ENCODE measurements at places on chromosomes 12 and 14.

DNA sequence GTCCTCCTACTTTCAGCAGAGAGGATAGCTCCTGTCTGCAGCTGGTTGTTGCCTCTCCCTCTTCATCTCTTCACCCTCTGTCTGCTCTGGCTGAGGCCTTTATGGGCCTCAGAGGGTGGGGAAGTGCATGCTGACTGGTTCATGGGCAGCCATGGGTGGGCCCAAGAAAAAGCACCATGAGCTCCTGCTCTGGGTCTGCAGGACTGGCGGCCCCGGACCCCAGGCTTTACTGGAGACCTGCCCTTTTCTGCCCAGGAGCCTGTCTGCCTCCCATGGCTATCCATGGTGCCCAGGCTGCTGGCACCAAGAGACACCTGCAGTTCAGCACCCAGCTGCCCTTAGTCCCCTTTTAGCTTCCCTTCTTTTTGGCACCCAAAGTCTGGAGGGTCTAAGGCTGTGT, 137.1 kb downstream of the PTPRR start:
- DNase-seq: no peak

GRCh38 chr14:99168330-99168729, 103.7 kb downstream of the BCL11B start:
- DNase-seq: no peak

DNA sequence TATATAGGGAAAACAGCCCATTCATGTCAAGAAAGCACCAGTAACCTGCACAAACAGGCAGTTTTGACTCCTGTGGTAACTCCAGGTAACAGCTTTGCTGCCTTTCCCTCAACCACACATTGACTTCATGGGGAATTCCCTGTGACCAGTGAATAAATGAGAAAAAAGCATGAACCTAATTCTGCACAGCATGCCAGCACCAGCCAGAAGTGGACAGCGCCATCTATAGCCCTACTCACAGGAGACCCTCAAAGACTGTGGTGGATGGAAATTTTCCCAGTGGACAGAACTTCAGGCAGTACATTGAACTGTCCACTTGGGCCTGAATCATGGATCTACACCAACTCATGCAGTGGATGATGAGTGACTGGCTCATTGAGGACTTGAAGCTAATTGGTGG, 152.1 kb downstream of the SLC8A3 start:
- no peak for DNase-seq

GRCh38 chr12:30546121-30546520, 149.5 kb downstream of the IPO8 start:
- no peak for DNase-seq

DNA sequence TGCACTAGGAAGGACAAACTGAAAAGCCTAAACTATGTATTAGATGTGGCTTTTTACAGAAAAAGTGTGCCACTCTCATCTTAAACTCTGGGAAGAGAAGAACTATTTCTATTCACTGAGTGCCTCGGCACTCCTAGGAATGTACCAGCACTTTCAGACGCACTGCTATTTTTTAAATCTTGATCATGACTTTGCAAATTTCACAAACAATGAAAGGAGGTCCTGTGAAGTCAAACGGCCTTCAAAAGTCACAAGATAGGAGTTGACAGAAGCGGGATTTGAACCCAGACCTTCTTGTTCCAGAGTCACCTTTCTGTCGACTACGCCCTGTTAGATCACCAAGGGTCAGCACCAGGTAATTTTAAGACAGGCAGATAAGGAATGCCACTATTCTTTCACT, 365.4 kb downstream of the VRK1 start:
- DNase-seq: no peak

- DNase-seq: peak; percentile 83
Observed at GRCh38 chr12:12467688-12468261, 94.9 kb downstream of the DUSP16 start.

GRCh38 chr14:36916668-36917067, 255.0 kb downstream of the PAX9 start:
- no peak for DNase-seq

DNA sequence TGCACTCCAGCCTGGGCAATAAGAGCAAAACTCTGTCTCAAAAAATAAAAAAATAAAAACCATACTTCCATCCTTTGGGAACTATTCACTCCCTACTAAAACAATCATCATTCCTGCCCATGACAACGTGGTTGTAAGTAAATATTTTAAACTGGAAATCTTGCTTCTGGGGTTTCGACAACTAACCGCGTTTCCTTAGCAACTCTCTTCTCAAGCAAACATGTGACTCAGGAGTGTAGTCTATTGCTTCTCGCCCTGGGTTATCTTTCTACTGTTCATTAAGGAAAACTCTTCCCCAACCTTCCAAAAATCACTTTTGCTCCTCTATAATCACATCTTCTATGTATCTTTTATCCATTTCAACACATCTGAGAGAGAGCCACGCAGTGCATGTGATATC, 21.8 kb downstream of the APPL2 start:
- DNase-seq: no peak

DNA sequence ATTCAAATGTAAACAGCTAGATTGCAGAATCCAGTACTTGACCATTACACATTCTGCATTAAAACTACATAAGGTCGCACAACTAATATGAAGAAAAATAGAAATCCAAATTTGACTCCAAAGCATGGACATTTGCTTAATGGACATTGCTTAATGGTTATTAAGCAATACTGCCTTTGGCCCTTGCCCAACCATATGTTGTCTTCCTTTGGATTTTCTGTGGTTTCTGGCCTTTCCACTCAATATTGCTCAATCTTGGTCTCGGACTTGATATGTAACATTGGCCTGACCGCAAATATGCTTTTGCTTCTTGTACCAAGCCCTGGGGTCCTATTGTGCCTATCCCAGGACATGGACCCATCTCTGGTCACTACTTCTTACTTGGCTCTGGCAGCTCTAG, 67.2 kb downstream of the PTPRR start:
- DNase-seq: no peak

- no peak for DNase-seq
Observed at GRCh38 chr12:53192531-53193021, 11.9 kb upstream of the CSAD start.

- no peak for DNase-seq
Observed at GRCh38 chr14:92690171-92691011, 58.0 kb downstream of the LGMN start.

GRCh38 chr12:6361834-6362233, 13.5 kb downstream of the SCNN1A start:
- no peak for DNase-seq

- DNase-seq: no peak
Observed at GRCh38 chr14:106276326-106277267, 750.2 kb downstream of the TMEM121 start.

GRCh38 chr14:52801014-52801712, 9.8 kb upstream of the GNPNAT1 start:
- DNase-seq: no peak

DNA sequence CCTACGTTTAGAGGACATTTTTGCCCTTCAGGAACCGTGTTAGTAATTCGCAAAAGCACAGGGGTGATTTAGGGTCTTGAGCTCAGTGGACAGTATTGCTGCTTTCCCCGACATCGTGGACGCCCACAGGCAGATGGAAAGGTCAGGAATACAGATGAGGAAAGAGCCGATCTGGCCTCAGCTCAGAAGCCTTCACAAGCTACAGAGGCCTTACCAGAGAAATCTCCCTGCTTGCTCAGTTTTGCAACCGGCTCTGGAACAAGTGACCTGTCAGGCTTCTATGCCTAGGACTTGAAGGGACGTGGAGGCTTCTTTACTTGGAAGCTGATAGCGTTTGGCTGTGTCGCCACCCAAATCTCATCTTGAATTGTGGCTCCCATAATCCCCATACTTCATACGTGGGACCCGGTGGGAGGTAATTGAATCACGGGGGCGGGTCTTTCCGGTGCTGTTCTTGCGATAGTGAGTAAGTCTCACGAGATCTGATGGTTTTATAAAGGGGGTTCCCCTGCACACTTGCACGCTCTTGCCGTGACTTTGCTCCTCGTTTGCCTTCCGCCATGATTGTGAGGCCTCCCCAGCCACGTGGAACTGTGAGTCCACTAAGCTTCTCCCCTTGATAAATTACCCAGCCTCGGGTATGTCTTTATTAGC, 332.5 kb downstream of the MED13L start:
- DNase-seq: no peak

GRCh38 chr14:36939265-36939664, 233.1 kb downstream of the SLC25A21 start:
- DNase-seq: no peak

DNA sequence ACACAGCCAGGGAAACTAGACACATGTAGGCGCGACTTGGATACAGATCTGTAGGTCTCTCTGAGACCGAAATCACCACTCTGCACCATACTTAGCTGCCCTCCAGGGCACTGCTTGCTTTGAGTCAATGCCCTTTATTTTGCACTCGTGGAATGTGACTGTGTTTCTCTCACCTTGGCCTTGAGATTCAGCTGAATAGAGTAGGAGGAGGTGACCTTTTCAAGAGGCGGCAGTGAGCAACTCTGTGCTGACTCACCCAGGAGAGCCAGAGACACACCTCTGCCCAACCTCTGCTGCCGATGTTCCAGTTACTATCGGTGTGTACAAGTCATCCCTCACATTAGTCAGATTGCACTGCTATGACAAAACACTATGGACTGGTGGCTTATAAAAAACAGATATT, 583.4 kb downstream of the VRK1 start:
- DNase-seq: no peak

DNA sequence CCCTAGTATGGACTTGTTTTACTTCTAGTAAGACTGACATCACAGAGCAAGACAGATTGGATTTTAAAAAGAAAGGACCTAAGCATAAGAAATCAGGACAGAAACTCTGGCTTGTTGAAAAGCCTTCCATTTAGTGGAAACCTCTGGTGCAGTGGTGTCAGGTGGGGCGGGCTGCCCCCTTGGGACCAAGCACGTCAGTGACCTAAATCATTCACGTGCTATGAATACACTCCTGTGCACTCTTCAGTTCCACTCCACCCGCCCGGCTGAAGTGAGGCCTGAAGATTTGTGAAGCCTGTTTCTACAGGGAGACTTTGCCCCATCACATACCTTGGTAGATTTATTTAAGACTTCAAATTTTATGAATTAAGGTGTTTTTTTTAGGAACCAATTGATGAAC, 58.2 kb upstream of the STRN3 start:
- no peak for DNase-seq

GRCh38 chr12:91854725-91855124, 290.9 kb downstream of the BTG1 start:
- no peak for DNase-seq

GRCh38 chr14:30225176-30225575, 297.5 kb upstream of the PRKD1 start:
- no peak for DNase-seq

GRCh38 chr14:52730709-52731111, 744 bp downstream of the STYX start:
- no peak for DNase-seq

- DNase-seq: no peak
Observed at GRCh38 chr12:132367071-132367851, 37.9 kb upstream of the GALNT9 start.

DNA sequence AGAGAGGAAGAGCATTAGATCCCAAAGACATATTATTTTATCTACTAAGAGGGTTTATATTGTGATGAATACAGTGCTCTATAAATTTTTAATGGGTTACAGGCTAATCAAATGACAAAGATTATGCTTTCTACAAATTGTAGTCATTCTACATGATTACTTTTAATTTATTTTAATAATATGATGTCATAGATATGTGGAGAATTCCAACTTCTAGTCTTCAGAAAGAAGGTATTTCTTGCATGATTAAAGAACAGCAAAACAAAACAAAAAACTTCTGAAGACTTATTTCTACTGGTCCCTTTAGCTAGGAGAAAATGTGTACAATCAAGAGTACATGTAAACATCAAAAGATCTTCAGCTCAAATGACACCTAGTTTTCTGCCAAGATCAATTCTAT, 71.5 kb upstream of the FOXG1 start:
- no peak for DNase-seq

- no peak for DNase-seq
Observed at GRCh38 chr12:92602930-92603623, 99.7 kb upstream of the PLEKHG7 start.

GRCh38 chr12:58720421-58720820, 199.9 kb downstream of the LRIG3 start:
- DNase-seq: no peak

DNA sequence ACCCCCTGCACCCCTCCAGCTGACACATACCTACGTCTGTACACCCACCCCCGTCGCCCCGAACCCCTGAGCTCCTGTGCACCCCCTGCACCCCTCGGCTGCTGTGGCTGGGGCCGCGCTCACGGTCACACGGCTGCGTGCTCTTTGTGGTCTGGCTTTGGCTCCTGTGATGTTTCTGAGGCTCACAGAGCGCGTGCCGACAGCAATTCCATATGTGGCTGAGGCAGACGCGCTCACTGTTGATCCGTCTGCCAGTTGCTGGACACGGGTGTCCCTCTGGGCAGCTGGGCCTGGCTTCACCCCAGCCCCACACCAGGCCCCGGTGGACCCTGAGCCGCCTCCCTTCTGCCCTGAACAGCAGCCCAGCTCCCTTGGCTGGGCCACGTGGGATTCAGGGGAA, 46.5 kb downstream of the LRCOL1 start:
- no peak for DNase-seq

- no peak for DNase-seq
Observed at GRCh38 chr12:74129702-74130101, 407.9 kb upstream of the ATXN7L3B start.

- DNase-seq: peak; percentile 53
Observed at GRCh38 chr14:24080888-24081738, 9.8 kb downstream of the CPNE6 start.

- no peak for DNase-seq
Observed at GRCh38 chr12:83321971-83322370, 635.3 kb downstream of the TMTC2 start.

GRCh38 chr14:21320913-21321312, 41.0 kb downstream of the RPGRIP1 start:
- DNase-seq: no peak

GRCh38 chr14:76962303-76962660, 66.2 kb downstream of the IRF2BPL start:
- DNase-seq: no peak

GRCh38 chr12:113054948-113055486, 1.5 kb upstream of the DTX1 start:
- no peak for DNase-seq

- no peak for DNase-seq
Observed at GRCh38 chr14:50249136-50249775, 17.9 kb upstream of the SOS2 start.

- no peak for DNase-seq
Observed at GRCh38 chr12:87246726-87247125, 782.5 kb downstream of the C12orf50 start.

- peak; percentile 8 for DNase-seq
Observed at GRCh38 chr14:60133487-60133886, 31.7 kb downstream of the DHRS7 start.

- no peak for DNase-seq
Observed at GRCh38 chr12:29222200-29222599, 73.1 kb downstream of the FAR2 start.

- DNase-seq: no peak
Observed at GRCh38 chr12:123293178-123293760, 21.6 kb upstream of the CDK2AP1 start.

All from T-helper 2 cell (primary cell).